ENCODE measurements at places on chromosomes 3 and 15. TPM values are rescaled to one million over a fixed set of nuclear protein-coding genes. Genes with fewer than 3 reads are reported as not detected.

Gene ATP13A5
- total RNA-seq, result not detected

Gene LRRC3B
- not detected for total RNA-seq

- DNase-seq, result no peak
Observed at GRCh38 chr3:195760345-195761122, 39.8 kb downstream of the MUC20 start.

GRCh38 chr3:103847081-103848062 is 1412.6 kb downstream of the ZPLD1 start:
- DNase-seq, result no peak

All from LHCN-M2 (cell line).